Retinal pigment epithelial cell (primary cell): ENCODE measurements at places on chromosomes 2 and 18.
A peak's percentile ranks its signal among the peaks of the same experiment; 100 is the strongest.

DNA sequence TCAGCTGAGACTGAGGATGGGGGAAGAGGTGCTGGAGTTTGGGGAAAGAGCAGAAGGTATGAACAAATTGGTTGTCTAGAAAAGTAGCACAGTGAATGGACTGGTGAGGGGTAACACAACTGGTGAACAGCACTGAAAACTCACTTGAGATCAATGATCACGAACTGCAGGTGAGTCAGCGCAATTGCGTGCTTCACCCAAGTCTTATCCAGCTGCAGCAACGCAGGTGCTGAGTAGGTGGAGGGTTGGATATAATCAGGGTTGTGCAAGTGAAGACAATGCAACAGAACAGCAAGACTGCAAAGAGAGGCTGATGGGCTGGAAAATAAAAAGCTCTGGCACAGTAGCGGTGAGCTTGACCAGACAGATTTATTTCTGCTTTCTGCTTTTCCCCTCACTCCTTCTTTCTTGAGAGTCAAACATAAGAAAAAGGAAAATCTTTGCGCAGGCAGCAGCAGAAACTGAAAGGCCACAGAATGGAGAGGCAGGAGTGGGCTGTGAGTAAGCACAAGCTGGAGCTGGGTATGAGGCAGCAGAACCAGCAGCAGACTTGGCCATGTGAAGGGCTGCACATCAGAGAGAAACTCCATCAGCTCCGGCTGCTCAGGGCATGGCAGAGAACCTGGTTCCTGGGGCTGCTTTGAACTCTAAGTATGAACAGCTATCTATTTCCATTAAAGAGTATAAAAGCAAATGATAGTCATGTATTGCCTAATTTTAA, 99.4 kb upstream of the ARL5A start:
- DNase-seq: no peak

GRCh38 chr18:48222118-48222517, 187.1 kb downstream of the ZBTB7C start:
- DNase-seq: no peak

GRCh38 chr2:57549642-57550102, 496.9 kb upstream of the VRK2 start:
- DNase-seq: peak; percentile 4

- no peak for DNase-seq
These were observed 30.6 kb downstream of the TMEM131 start for GRCh38 chr2:97965116-97965515.
